ENCODE measurements at places on chromosomes 4 and X. TPM values are rescaled to one million over a fixed set of nuclear protein-coding genes. Genes with fewer than 3 reads are reported as not detected.

UBE2A gene
- total RNA-seq, result 154 TPM

DGAT2L6 gene
- not detected for total RNA-seq

MAGEB1 gene
- total RNA-seq, result not detected

SLITRK2 gene
- total RNA-seq, result not detected

SLC49A3 gene
- total RNA-seq, result 0.10 TPM

DCHS2 gene
- not detected for total RNA-seq

USP17L15 gene
- total RNA-seq, result not detected
